ENCODE measurements at places on chromosomes 12 and 14.
A peak's percentile ranks its signal among the peaks of the same experiment; 100 is the strongest.

GRCh38 chr12:56084958-56085543 lies 5.1 kb downstream of the ERBB3 start:
- no peak for DNase-seq

DNA sequence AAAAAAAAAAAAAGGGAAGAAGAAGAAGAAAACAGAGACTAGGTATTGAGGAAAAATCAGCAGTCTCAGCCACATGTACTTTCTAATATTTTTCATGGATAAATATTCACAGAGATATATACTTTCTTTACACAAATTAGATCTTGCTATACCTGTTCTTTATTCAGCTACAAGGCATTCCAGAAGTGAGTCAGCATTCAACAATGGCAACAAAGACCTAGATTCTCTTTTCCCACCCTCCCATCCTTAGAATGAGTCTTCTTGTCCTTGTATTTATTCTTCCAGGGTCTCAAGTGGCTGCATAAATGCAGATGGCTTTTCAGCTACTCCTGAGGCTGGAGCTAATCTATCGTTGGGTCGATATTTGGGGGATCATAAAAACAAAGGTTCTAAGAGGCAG lies 93.0 kb downstream of the NT5DC3 start:
- DNase-seq = no peak

DNA sequence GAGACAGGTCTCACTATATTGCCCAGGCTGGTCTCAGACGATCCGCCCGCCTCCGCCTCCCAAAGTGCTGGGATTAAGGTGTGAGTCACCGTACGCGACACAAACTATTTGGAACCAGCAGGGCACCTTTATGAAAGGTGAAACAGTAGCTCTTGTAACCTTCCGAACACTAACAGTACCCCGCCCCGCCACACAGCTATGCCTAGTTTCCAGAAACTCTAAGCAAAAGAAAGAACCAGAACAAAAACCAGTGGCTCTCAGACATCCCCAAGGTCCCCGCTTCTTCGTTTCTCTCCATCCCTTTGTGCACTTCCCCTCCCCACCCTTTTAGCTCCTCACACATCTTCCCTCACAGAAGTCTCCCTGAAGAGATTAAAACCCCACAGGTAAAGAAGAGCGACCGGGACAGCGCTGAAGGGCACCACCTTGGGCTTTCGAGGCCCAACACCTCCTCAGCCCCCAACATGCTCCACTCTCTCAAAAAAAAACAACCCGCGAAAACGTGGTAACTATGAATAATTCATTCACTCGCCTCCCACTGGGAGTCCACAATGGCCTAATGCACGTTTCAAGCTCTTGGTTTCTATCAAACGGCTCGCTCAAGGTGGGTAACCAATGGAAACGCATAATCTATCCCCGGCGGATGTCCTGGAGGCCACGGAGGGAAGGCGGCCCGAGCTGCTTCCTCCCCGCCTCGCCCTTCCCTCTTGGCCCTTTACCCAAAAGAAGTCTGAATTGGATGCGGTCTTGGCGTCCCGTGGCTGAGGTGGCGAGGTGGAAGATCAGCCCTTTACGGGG lies 877 bp downstream of the BAG5 start:
- DNase-seq = peak; percentile 29

DNA sequence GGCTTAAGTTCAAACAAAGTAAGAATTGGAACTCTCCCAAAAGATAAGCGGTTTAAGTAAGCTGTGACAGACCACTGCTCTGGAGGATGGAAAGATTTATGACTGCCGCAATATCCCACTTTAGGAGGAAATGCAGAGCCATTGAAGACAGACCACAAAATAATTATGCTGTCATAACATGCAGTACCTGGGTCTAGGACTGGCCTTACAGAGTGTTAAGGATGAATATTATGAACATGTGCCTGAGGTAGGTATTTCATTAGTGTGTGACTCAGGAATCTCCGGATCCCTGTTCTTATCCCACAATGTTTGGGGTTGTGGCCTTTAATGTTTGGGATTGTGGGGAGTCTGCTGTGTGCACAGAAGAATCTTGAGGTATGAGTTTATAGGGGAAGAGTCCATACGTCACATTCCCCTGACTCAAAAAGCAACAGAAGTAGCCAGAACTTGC lies 114.9 kb downstream of the SAMD4A start:
- no peak for DNase-seq

DNA sequence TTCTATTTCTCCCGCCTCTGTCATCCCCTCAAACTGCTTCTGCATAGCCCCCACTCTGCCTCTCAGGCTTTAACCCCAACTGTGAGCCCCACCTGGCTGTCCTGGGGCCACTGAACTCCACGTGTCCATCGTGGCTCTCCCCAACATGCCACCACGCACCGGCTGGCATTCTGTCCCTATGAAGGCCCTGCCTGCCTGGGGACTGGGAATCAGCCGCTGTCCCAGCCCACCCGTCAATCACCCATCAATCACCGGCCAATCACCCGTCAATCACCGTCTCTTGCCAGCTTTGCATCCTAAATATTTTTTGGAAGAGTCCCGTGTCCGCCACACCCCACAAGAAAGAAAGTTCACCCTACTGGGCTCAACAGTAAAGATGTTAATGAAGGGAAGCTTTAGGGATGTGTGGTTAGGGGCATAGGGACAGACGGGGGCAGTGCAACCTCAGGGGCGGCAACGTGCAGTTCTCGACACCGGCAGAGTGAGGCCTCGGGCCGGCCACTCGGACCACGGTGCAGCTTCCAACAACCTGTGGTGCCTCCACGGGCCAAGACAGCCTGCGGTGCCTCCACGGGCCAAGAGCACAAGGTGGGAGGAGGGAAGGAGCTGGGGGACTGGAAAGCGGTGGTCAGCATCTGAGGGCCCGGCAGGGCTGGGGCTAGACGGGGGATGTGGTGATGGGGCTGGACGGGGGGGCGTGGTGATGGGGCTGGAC lies 85.6 kb downstream of the GALNT9 start:
- no peak for DNase-seq

GRCh38 chr12:51401486-51401885 lies 10.3 kb upstream of the GALNT6 start:
- no peak for DNase-seq

- DNase-seq = no peak
Measured at GRCh38 chr12:106119301-106119700, 19.5 kb downstream of the NUAK1 start.

GRCh38 chr12:88793096-88793495 lies 212.8 kb upstream of the KITLG start:
- no peak for DNase-seq

DNA sequence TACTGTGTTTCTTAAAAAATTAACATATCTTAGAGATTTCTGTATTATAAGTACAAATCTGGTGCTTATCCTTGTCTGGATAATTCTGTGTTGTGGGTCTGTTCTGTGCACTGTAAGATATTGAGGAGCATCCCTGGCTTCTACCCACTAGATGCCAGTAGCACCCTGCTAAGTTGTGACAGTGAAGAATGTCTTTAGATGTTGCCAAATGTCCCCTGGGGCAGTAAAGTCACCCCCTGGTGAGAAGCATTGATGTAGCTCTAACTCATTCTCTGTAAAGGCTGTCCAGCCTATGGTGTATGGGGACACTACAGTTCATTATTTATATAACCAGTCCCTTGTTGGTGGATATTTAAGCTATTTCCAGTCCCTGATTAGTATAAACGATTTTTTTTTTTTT lies 31.4 kb downstream of the MAP1LC3B2 start:
- DNase-seq = no peak

DNA sequence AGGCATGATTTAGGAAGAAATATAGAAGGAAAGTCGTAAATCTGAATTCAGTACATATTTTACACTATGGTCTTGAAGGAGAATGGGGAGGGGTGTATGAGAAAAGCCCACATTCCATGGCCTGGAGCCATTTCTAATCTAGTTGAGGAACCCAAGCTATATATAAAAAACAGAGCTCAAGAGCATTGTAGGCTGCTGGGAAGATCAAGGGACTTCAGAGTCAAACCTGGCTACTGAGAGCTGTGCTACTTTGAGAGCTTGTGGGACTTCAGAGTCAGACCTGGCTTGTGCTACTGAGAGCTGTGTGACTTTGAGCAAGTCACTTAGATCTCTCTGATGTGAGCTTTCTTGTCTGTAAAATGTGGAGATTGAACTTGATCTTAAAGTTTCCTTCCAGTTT lies 58.7 kb downstream of the TBK1 start:
- DNase-seq = no peak

DNA sequence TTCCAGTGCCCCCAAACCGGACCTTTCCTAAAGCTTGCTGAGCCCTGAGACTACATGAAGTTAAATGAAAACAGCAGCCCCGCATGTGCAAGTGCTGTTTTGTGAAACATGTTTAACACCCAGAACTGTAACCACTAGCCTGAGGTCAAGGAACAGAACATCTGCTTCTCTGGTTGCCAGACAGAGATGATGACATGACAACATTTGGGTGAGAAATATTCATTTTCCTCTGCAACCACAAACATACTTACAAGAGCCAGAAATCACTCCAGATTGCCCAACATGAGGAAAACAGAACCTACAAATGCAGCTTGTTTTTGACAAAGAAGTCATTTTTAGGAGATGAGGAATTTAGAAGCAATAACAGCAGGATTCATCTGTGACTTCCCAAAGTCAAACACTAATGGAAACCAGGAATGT lies 110.4 kb downstream of the BCAT1 start:
- DNase-seq = peak; percentile 24

DNA sequence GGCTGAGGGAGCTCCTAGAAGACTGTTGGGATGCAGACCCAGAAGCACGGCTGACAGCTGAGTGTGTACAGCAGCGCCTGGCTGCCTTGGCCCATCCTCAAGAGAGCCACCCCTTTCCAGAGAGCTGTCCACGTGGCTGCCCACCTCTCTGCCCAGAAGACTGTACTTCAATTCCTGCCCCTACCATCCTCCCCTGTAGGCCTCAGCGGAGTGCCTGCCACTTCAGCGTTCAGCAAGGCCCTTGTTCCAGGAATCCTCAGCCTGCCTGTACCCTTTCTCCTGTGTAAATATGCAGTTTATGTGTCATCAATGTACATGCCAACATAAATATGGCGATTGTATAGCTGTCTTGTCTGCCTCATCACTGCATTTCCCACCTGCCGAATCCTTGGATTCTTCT lies 7.5 kb downstream of the AMHR2 start:
- DNase-seq = no peak

GRCh38 chr12:38480594-38480993 lies 164.0 kb downstream of the ALG10B start:
- no peak for DNase-seq

DNA sequence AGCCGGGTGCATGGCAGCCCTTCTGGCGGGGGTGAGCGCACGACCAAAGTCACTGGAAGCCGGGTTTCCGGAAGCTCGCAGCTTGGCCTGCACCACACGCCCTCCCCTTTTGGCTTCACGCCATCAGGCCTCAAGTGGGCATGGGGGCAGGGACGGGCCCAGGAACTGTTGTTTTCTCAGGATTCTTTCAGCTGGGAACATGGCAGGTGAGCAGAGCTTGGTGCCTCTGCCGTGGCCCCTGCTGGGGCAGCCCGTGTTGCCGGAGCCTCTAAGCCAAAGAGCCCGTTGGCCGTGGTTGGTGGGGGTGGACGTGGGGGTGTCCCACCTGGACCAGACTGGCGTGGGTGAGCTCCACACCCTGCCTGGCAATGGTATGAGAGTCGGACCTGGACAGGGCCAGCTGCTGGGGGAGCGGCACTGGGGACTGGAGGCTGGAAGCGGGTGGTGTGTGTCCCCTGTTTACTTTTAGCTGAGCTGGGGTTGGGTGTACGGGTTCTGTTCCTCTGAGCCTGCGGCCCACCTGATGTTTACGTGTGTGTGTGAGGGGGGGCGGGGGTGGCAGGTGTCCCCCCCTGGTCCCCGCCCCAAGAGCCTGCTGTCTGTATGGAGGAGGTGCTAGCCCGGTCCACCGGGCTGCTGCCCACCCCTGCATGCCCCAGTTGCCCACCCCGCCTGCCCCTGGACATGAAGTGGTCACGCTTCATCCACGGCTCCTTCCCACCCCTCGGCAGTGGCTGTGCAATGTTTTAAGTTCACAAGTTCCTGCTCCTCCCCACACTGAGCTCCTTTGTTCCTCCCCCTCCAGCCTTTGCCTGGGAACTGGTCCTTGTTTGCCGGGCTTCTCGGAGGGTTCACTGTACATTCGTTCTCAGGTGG lies 28.7 kb upstream of the PLD4 start:
- peak; percentile 3 for DNase-seq

GRCh38 chr12:76101739-76102385 lies 17.4 kb upstream of the NAP1L1 start:
- DNase-seq = no peak

GRCh38 chr12:123258593-123258992 lies 13.1 kb downstream of the CDK2AP1 start:
- no peak for DNase-seq
